Effector memory CD4-positive, alpha-beta T cell (primary cell): ENCODE measurements at places on chromosomes 11 and 22.
A peak's percentile ranks its signal among the peaks of the same experiment; 100 is the strongest.

- H3K4me1 ChIP-seq, result peaks cover 10% of the 10 kb centered on the region
- H3K27ac ChIP-seq, result no peak overlapping the region
- peak overlapping the region; percentile 69 for H3K4me3 ChIP-seq
- no peak for DNase-seq
- H3K27me3 ChIP-seq, result no peaks in the 10 kb centered on the region
These were observed 89.1 kb upstream of the CRYBB3 start for GRCh38 chr22:25110596-25110845.

GRCh38 chr11:19163617-19164016, 38.2 kb downstream of the CSRP3 start:
- H3K36me3 ChIP-seq, result peaks cover 30% of the 10 kb centered on the region
- no peaks in the 10 kb centered on the region for H3K27me3 ChIP-seq
- no peak overlapping the region for H3K4me3 ChIP-seq
- no peak for DNase-seq
- no peak overlapping the region for H3K27ac ChIP-seq
- H3K4me1 ChIP-seq, result no peaks in the 10 kb centered on the region

DNA sequence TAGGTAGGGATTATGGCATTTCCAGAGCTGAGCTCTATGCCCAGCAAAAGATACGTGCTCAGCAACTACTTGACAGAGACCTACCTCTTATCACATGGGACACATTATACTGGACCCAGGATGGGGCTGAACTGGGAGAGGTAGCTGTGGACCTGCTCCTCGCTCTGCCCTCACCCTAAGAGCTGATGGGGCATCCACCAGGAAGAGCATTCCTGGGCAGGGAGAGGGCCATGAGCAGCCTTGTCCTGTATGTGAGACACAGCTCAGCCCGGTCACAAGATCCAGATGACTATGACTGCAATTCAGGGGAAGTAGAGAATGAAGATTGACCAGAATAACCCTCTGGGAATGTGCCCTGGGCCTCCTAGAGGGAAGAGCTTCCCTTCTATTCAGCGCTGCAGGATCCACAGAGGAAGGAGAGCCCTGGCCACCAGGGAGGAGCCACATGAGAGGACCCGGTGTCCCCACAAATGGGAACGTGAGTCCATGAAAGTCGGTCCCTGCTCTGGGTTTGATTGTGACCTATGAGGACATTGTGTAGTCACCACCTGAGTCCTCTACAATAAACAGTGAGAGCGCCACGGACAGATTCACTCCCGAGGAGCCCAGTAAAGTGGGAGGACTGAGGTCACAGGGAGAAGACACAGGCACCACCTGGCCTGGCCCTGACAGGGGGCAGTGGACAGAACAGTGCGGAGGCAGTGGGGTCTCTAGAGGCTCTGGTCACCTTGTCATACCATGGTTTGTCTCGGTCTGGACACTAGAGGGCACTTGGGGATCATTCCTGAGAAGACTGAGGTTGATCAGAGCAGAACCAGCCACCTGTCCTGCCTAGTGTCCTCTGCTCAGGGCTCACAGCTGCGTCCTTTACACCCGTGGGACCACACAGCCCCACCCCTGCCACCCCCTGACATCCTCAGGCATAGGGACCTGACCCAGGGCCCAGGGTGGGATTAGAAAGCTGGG, 99.5 kb downstream of the ZNF280B start:
- no peaks in the 10 kb centered on the region for H3K4me1 ChIP-seq
- no peaks in the 10 kb centered on the region for H3K27me3 ChIP-seq
- H3K4me3 ChIP-seq, result no peak overlapping the region
- H3K27ac ChIP-seq, result no peak overlapping the region
- no peak for DNase-seq
- no peaks in the 10 kb centered on the region for H3K36me3 ChIP-seq

DNA sequence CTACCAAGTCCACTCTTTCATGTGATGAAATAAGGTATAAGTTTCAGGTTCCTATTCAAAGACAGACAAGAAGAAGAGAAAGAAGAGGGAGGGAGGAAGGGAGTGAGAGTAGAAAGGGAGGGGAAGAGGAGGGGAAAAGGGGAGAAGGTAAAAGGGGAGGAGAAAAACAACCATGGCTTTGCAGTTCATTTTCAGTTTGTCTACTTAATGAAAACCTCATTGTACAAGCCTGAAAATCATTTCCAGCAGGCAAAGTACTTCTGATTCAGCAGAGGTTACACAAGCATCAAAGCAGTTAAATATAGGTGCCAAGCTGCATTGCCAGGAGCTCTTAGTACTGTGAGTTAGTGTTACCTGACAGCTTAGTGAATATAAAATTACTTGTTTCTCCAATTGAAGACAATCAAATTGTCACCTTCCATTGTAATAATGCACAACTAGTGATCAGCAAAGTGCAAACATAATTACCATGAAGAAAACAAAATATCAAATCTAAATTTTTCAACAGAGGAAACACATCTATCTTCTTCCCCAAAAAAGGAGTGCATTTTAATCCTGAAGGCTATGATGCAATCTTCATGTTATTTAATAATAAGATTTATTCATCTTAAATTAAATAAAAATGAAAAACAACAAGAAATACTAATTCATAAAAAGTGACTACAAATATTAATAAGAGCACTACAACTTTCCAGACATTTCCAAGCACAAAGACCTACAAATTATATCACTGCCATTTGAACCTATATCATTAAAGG, 8.2 kb downstream of the SOX6 start:
- no peaks in the 10 kb centered on the region for H3K27me3 ChIP-seq
- H3K4me3 ChIP-seq, result no peak overlapping the region
- DNase-seq, result no peak
- no peak overlapping the region for H3K27ac ChIP-seq

DNA sequence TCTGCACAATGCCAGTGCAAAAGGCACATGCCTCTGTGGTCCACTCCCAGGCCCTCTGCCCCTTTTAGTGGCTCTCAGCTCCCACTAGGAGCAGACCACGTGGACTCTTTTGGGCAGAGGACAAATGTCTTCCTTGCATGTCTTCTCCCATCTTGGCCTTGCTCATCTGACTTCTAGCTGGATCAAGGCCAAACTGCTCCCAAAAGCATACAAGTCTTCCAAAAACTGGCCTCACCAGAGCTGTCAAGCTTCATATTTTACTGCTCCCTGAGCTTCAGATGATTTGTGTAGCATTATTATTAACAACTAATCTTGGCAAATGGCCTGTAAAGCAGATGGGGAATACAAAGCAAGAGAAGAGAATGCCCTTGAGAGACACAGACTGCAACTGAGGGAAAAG, 6.9 kb downstream of the SMPD1 start:
- peaks cover 29% of the 10 kb centered on the region for H3K36me3 ChIP-seq
- H3K27me3 ChIP-seq, result no peaks in the 10 kb centered on the region
- H3K27ac ChIP-seq, result no peak overlapping the region
- DNase-seq, result no peak
- H3K4me3 ChIP-seq, result no peak overlapping the region
- H3K4me1 ChIP-seq, result peaks cover 23% of the 10 kb centered on the region

- H3K27me3 ChIP-seq, result peaks cover 3% of the 10 kb centered on the region
- no peaks in the 10 kb centered on the region for H3K4me1 ChIP-seq
- DNase-seq, result no peak
These were observed 226.2 kb downstream of the MN1 start for GRCh38 chr22:27575348-27575747.

DNA sequence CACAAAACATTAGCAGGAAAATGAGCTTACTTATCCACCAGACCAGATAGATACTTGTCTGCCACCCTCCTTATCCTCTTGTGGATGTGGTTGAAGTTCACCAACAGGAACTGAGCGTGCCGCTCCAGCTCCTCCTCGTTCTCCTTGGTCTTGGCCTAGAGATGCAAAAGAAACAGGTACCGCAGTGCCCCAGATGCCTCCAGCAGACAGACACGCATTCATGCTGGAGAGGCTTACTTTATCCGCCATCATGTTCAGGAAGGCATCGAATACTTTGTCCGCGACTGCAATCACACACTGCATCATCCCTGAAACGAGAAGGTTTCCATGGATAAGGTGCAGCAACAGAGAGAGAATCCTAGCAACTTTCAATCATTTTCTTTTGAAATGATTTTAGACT, 21.0 kb upstream of the SERPIND1 start:
- no peak overlapping the region for H3K4me3 ChIP-seq
- no peak for DNase-seq
- no peak overlapping the region for H3K27ac ChIP-seq
- no peaks in the 10 kb centered on the region for H3K27me3 ChIP-seq

DNA sequence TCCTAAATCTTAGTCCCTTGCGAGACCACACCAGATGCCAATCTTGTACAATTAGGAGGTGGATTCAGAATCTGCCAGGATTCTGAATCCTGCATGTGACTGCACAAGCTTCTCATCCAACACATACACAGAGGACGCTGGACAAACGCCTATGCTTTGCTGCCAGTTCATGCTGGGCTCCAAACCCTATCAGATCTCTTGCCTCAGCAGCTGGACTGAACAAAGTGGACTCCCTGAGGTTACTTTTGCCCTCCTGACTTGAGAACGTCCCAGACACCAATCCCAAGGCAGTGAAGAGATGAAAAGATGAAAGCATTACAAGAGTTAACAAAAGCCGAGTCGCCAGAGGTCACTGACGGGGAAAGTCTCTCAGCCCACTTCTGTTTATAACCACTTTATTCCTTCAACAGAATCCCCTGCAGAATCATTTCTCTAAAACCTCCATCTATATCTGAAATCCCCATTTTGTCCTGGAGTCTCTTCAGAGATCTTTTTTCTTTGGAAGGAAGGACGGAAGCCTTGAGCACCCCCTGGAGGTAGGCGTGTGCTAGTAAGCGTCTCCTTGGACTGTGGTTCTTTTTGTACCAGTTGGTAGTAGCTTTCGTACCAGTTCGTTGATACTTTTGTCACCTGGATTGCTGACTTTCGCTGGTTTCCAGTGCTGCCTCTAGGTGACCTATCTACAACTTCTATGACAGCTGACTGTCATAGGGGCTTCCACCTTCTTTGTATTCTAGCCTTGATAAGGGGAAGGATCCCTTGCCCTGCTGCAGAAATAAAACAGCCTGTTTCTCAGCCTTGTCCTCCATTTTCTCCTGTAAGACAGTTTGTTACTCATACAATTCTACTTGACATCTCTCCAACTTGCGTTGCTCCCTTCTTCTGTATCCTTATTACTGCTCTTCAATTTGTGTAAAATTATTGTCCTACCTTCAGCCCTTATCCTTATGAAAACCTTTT, 26.1 kb upstream of the EED start:
- H3K4me3 ChIP-seq, result peak overlapping the region; percentile 31
- no peaks in the 10 kb centered on the region for H3K4me1 ChIP-seq
- DNase-seq, result peak; percentile 40
- no peaks in the 10 kb centered on the region for H3K36me3 ChIP-seq
- H3K27ac ChIP-seq, result no peak overlapping the region

GRCh38 chr11:106619320-106619990, 398.8 kb downstream of the GUCY1A2 start:
- no peaks in the 10 kb centered on the region for H3K36me3 ChIP-seq
- no peak overlapping the region for H3K27ac ChIP-seq
- H3K27me3 ChIP-seq, result no peaks in the 10 kb centered on the region
- H3K4me3 ChIP-seq, result no peak overlapping the region
- DNase-seq, result no peak
- no peaks in the 10 kb centered on the region for H3K4me1 ChIP-seq

- H3K4me3 ChIP-seq, result no peak overlapping the region
- H3K27me3 ChIP-seq, result no peaks in the 10 kb centered on the region
- peaks cover 38% of the 10 kb centered on the region for H3K36me3 ChIP-seq
- no peak overlapping the region for H3K27ac ChIP-seq
- H3K4me1 ChIP-seq, result no peaks in the 10 kb centered on the region
These were observed 77.3 kb upstream of the HORMAD2 start for GRCh38 chr22:30002861-30003486.

DNA sequence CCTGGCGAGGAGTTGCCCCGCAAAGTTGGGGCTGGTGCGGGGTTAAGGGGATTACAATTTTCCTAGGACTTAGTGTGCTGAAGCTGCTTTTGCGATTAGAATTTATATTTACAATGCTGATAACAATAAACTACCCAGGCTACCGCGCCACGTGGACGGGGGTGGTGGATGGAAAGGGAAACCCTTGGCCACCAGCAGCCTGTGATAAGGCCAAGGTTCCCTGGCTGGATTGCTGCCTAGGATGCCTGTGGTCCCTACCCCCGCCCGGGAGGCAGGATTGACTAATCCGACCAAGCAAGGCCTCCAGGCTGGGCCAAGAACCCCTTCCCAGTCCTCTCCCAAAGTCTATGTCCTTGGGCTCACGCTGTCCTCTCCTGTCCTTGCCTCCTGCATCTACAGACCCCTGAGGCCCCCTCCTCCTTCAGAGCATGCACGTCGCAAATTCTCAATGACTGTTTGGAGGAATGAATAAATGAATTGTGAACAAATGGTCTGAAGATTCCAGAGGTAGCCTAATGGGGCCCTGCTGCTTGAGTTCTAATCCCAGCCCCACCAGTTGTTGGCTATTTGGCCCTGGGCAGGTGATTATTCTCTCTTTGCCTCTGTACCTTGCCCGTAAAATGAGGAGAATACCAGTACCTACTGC, 7.6 kb upstream of the CHKA start:
- DNase-seq, result no peak
- no peak overlapping the region for H3K27ac ChIP-seq
- H3K36me3 ChIP-seq, result no peaks in the 10 kb centered on the region
- no peak overlapping the region for H3K4me3 ChIP-seq
- H3K27me3 ChIP-seq, result peaks cover 10% of the 10 kb centered on the region

- H3K27me3 ChIP-seq, result no peaks in the 10 kb centered on the region
- H3K4me3 ChIP-seq, result no peak overlapping the region
- H3K4me1 ChIP-seq, result no peaks in the 10 kb centered on the region
- no peak overlapping the region for H3K27ac ChIP-seq
- DNase-seq, result no peak
These were observed 22.4 kb downstream of the ENDOD1 start for GRCh38 chr11:95111923-95112540.

DNA sequence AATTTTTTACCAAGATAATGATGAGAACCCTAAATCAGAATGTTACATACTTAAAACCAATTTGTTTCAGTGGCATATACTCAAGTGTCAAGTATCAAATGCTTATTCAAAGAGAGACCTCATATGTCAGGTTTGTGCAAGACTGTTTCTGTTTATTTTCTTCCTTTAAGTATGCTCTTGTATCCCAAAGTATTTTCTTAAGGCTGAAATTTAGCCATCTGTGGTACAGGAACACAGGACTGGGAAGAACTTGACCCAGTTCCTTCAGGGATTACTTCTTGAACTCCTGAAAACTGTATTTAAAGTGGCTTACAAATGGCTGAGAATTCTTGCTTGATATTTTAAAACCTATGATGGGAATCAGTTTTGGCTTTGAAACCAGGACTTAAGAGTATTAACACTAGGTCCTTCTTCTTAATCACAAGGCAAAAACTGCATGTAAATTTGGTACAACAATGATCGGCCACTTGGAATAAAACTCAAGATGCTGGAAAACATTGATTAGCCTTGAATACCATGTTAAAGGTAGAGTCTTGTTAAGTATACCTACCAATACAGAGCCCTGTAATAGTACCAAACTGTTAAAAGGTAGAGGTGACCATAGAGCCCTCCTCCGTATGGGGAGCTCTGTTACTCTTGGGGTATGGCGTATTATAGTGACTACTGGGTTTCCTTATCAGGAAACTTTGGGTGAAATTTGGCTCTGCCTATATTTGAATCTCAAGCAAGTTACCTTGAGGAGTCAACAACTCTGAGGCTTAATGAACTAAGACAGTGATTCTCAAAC, 95.9 kb downstream of the BLID start:
- H3K36me3 ChIP-seq, result no peaks in the 10 kb centered on the region
- H3K4me3 ChIP-seq, result no peak overlapping the region
- no peaks in the 10 kb centered on the region for H3K4me1 ChIP-seq
- no peaks in the 10 kb centered on the region for H3K27me3 ChIP-seq
- H3K27ac ChIP-seq, result no peak overlapping the region

- peaks cover 37% of the 10 kb centered on the region for H3K36me3 ChIP-seq
- no peaks in the 10 kb centered on the region for H3K27me3 ChIP-seq
- DNase-seq, result no peak
- H3K27ac ChIP-seq, result no peak overlapping the region
These were observed 3.8 kb upstream of the KCNK7 start for GRCh38 chr11:65599216-65599954.
